ENCODE measurements at places on chromosomes 3 and 15. TPM values are rescaled to one million over a fixed set of nuclear protein-coding genes. Genes with fewer than 3 reads are reported as not detected.

ANP32A gene
- 246 TPM for total RNA-seq

ACSBG1 gene
- total RNA-seq, result 0.63 TPM

MST1R gene
- not detected for total RNA-seq

IL17RE gene
- 0.12 TPM for total RNA-seq

DNA sequence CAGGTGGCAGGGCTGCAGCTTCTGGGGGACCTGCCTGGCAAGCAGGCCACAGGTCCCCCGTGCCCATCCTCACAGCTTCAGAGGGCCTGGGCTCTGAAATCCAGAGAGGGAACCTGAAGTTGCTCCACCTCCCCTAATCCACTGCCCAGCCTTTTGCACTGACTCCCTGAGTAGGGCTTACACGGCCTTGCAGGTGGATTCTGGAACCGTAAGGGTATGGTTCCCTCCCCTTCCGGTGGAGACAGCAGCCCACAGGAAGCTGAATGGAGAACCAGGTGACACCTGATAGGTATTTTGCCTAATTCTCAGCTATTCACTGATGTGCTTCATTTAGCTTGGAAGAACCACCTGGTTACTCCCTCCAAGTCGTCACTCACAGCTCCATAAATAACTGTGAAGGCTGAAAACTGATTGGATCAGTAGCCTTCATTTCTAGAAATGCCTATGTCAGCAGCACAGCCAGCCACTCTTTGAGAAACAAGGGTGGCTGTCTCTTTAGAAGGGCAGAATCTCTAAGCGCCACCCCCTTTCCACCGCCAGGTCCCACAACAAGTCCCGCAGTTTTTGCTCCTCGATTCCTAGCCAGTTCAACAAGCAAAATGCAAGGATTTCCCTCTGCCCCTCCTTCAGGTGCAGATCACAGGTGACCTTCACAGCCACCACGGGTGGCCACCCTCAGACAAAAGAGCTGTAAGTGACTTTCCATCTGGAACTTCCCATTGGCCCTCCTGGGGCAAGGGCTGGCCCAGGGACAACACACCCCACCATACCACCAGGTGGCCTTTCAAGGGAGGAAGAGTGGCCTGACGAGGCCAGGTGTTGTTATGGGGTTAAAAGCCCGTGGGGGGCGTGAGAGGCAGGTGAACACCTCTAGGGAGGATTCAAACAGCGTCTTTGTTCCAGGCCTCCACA lies 112.9 kb downstream of the SEC22A start:
- no peaks in the 10 kb centered on the region for H3K4me1 ChIP-seq
- no peak overlapping the region for H3K4me3 ChIP-seq
- no peak overlapping the region for H3K27ac ChIP-seq
- H3K27me3 ChIP-seq, result peaks cover 6% of the 10 kb centered on the region
- no peaks in the 10 kb centered on the region for H3K36me3 ChIP-seq

DNA sequence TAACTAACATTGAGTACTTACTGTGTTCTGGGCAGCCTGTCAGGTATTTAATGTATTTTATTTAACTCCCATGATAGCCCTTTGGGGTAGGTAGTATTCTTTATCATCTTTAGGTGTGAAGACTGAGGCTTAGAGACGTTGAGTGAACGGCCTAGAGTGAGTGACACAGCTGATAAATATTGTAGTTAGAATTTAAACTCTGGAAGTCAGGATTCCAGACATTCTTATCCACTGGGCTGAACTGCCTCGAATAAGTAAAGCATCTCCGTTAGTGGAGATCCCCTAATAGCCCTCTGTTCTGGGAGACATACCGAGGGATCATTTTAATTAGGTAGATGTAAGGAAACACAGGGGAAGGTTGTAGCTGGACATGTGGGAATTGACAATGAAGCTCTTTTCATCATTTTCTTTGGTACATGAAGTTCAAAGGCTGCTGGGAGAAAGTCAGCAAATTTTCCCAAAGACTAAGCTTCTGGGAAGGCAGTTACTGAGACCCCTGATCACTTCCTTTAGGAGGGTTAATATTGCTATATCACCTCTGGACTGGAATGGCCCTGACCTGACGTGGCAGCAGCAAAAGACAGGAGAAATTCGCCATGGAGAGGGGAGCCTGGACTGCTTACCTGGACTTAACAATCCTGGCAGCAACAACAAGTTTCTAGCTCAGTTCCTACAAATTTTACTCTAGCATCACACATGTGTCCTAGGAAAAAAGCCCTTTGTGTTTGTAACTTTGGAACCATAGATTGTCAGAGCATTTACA lies 11.7 kb upstream of the PDCD6IP start:
- no peaks in the 10 kb centered on the region for H3K27me3 ChIP-seq
- H3K4me1 ChIP-seq, result no peaks in the 10 kb centered on the region
- no peak for DNase-seq

DNA sequence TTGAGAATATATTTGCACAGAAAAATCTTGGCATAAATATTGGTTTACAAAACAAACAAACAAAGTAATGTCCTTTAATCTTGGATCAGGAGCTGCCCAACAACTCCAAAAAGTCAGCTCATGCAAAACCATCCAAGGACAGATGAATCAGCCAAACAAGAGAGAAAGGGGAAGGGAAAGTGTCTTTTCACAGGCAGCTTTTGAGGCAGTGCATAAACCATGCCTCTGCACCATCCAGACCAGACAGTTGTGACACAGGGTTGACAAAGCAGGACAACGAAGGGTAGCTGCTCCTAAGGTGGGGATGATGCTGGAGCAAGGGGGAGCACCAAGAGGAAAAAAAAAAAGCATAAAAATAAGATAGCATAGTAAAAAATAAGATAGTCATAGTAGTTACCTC lies 8.7 kb downstream of the CD86 start:
- H3K4me3 ChIP-seq, result no peak overlapping the region
- no peaks in the 10 kb centered on the region for H3K36me3 ChIP-seq
- no peaks in the 10 kb centered on the region for H3K27me3 ChIP-seq
- no peaks in the 10 kb centered on the region for H3K4me1 ChIP-seq
- no peak overlapping the region for H3K27ac ChIP-seq

- no peaks in the 10 kb centered on the region for H3K4me1 ChIP-seq
- no peak overlapping the region for H3K27ac ChIP-seq
- H3K4me3 ChIP-seq, result no peak overlapping the region
- H3K36me3 ChIP-seq, result no peaks in the 10 kb centered on the region
- no peak for DNase-seq
Observed at GRCh38 chr3:29319262-29319661, 38.4 kb downstream of the RBMS3 start.

DNA sequence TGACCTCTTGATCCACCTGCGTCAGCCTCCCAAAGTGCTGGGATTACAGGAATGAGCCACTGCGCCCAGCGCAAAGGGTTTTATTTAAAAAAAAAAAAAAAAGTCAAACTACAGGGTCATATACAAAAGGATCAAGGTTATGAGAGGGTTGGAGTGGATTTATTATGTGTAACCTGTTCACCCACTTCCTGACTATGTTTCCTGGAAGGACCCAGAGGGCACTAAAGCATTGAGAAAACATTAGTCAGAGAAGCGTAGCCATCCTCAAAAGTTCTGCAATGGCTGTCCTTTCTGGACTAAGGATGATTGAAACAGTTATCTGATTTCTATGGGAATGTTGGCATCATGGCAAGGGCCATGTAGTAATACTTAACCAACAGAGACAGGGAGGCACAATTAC lies 7.3 kb upstream of the SCAPER start:
- H3K36me3 ChIP-seq, result no peaks in the 10 kb centered on the region
- H3K27me3 ChIP-seq, result 0 out of 2 replicates have a peak, but pooled peaks cover 4% of the 10 kb centered on the region
- no peak overlapping the region for H3K4me3 ChIP-seq
- H3K4me1 ChIP-seq, result no peaks in the 10 kb centered on the region
- no peak overlapping the region for H3K27ac ChIP-seq
- no peak for DNase-seq

GRCh38 chr3:7410782-7411181 lies 549.9 kb downstream of the GRM7 start:
- H3K36me3 ChIP-seq, result no peaks in the 10 kb centered on the region
- H3K27ac ChIP-seq, result no peak overlapping the region
- no peaks in the 10 kb centered on the region for H3K4me1 ChIP-seq
- no peak overlapping the region for H3K4me3 ChIP-seq
- no peaks in the 10 kb centered on the region for H3K27me3 ChIP-seq
- DNase-seq, result no peak

DNA sequence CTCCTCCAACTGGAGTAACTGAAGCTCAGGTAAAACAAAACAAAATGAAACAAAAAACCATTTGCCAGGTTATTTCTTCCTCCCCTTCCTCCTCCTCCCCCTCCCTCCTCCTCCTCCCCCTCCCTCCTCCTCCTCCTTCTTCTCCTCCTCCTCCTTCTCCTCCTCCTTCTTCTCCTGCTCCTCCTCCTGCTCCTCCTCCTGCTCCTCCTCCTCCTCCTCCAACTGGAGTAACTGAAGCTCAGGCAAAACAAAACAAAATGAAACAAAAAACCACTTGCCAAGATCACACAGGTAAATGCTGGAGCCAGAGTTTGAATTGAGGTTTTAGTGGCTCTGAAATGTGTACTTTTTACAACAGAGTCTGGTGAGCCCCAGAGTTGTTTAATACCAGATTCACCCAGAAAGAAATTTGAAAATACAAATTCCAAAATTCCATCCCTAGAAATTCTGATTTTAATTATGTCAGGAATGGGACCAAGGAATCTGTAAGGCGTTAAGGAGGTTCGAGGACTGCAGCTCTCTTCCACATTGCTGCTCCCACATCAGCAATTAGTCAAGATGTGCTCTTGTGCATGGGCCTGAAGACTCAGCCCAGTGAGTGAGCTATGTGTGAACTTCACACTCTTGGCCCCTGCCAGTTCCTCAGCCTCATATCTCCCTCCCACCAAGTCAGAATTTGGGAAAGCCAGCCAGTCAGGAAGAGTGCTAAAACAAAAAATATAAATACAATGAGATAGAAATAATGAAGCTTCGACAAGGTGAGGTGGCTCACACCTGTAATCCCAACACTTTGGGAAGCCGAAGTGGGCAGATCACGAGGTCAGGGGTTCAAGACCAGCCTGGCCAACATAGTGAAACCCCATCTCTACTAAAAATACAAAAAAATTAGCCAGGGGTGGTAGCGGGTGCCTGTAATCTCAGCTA lies 31.6 kb upstream of the ZNF770 start:
- no peak overlapping the region for H3K27ac ChIP-seq
- no peaks in the 10 kb centered on the region for H3K36me3 ChIP-seq
- H3K4me1 ChIP-seq, result no peaks in the 10 kb centered on the region
- no peak for DNase-seq
- no peak overlapping the region for H3K4me3 ChIP-seq
- no peaks in the 10 kb centered on the region for H3K27me3 ChIP-seq

DNA sequence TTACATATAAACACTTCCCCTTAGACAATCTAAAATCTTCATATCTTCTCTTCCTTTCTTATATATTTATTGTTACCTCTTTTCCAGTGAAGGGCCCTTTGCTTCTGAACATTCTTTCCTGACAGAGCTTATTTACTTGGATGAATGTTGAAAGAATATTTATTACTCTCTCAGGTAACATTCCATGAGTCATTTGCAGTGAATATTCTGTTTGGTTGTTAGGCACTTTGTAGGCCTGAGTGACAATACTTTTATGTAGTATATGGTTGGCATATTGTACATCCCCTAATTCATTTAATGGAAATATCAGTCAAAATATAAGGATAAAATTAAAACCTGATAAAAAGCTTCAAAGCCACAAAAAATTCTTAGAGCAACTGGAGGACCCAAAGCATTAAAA lies 260.9 kb upstream of the KCNMB2 start:
- H3K27ac ChIP-seq, result no peak overlapping the region
- DNase-seq, result no peak
- no peaks in the 10 kb centered on the region for H3K4me1 ChIP-seq
- no peaks in the 10 kb centered on the region for H3K27me3 ChIP-seq

GRCh38 chr15:53762916-53763315 lies 3.5 kb upstream of the WDR72 start:
- DNase-seq, result no peak
- no peak overlapping the region for H3K4me3 ChIP-seq
- H3K27ac ChIP-seq, result no peak overlapping the region
- no peaks in the 10 kb centered on the region for H3K36me3 ChIP-seq

- no peaks in the 10 kb centered on the region for H3K4me1 ChIP-seq
- H3K4me3 ChIP-seq, result no peak overlapping the region
- H3K27me3 ChIP-seq, result no peaks in the 10 kb centered on the region
- no peak for DNase-seq
Observed at GRCh38 chr15:36964626-36965025, 135.7 kb downstream of the MEIS2 start.

DNA sequence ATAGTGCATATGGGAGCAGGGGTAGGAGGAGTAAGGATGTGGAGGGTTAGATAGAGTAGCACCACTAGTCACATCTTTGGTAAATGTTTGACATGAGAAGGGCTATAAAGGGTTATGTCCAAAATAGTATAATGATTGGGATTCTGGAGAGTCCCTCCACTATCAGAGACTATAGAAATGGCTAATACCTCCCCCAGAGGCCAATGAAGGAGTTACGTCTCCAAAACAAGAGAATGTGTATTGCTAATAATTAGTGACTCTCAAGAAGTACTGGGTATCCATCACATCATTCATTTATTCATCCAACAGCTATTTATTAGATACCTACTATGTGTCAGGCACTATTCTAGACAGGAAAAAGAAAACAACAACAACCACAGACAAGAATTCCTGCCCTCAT lies 203.7 kb upstream of the UMPS start:
- no peak overlapping the region for H3K27ac ChIP-seq
- no peak overlapping the region for H3K4me3 ChIP-seq
- no peaks in the 10 kb centered on the region for H3K27me3 ChIP-seq
- no peak for DNase-seq
- H3K36me3 ChIP-seq, result no peaks in the 10 kb centered on the region

- H3K4me3 ChIP-seq, result no peak overlapping the region
- DNase-seq, result no peak
- no peaks in the 10 kb centered on the region for H3K4me1 ChIP-seq
- H3K36me3 ChIP-seq, result no peaks in the 10 kb centered on the region
- no peak overlapping the region for H3K27ac ChIP-seq
- H3K27me3 ChIP-seq, result no peaks in the 10 kb centered on the region
Observed at GRCh38 chr3:31710123-31710803, 177.5 kb downstream of the STT3B start.

DNA sequence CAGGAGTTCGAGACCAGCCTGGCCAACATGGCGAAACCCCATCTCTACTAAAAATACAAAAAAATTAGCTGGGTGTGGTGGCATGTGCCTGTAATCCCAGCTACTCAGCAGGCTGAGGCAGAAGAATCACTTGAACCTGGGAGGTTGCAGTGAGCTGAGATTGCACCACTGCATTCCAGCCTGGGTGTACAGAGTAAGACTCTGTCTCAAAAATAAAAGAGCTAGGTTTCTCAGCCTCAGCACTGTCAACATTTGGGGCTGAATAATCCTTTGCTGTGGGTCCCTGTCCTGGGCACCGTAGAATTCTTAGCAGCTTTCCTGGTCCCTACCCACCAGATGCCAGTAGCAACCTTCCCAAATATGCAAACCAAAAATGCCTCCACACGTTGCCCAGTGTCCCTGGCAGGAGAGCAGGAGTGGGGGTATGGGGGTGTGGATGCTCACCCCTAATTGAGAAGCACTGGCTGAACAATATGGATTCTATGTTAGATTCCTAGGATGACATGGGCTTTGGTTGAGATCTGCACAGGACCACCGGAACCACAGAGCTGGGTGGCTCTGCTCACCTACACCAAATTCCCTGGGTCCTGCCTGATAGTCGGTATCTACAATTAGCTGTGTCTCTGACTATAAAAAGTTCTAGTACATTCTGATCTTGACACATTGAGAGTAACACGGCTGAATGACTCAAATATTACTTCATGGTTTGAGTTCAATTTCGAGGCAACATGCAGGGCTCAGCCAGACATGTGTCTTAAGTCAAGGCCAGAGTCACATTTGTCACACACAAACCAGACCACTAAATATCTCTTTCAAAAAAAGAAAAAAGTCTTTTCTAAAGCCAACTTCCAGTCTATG lies 577.0 kb upstream of the MDFIC2 start:
- H3K27ac ChIP-seq, result no peak overlapping the region
- DNase-seq, result no peak
- no peak overlapping the region for H3K4me3 ChIP-seq

Data from SJCRH30 (cell line).